ENCODE measurements at places on chromosomes 4 and X.
A peak's percentile ranks its signal among the peaks of the same experiment; 100 is the strongest.

GRCh38 chr4:8652181-8653078 lies 59.9 kb downstream of the CPZ start:
- no peak for DNase-seq

DNA sequence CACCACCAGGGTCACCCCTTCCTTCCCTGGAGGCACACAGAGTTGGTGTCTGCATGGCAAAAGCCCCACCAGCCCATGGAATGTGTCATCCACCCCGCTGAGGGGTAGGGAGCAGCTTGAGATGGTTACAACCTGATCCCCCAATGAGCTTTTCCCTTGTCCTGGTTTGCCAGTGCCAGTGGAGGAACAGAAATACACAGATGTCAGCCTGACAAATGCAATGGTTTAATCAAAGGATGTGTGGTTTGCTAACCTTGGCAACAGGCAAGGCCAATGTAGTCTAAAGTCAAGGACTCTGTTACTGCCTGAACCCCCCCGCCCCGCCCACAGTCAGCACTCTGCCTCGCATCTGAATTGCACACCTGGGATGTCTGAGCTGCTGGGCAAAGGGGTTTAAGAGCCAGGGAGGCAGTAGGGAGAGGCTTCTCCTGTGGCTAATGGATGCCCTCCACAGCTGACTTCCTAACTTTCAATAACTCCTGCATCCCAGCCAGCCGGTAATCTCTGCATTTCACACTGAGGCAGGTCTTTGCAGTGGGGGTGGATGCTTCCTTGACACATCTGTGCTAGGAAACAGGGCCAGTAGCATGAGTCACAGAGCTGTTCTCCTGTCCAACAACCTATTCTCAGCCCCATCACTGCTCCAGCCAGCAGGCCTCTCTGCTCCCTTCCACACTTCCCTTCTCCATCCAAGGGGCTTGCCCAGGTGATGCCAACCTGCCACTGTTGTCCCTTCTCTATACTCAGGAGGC lies 137.5 kb downstream of the AMMECR1 start:
- DNase-seq, result no peak

- DNase-seq, result no peak
Measured at GRCh38 chr4:94690851-94691254, 66.9 kb upstream of the BMPR1B start.

DNA sequence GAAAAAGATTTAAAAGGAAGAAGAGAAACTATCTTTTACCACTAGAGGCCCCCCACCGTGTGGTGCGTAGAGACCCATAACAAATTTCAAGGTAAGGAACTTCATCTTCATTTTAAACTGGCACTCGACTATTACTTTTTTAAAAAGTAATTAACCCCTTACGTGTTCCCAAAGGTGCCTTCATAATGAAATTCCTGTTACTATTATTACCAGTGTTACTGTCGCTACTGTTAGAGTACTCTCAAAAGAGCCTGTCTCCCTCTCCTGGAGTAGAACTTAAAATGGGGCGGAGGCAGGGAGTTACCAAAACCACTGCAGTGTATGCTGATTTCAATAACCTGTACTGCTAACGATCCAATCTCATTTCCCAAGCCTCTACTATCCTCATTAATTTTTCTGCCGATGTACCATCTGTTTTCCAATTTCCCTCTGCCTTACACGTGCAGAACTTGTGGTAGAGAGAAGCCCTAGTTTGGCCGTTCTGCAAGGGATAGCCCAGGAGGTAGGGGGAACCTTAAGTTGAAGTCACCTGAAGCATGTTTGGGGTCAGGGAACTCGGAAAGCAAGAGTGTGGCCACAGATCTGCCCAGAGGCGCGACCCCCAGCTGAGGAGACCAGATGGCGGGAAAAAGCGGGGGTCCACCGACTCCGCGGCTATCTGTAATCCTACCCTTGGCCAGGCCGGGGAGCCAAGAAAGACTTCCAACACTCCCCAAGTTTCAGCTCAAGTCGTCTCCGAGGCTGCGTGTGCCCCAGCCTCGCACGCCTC lies 720 bp upstream of the STK26 start:
- no peak for DNase-seq

DNA sequence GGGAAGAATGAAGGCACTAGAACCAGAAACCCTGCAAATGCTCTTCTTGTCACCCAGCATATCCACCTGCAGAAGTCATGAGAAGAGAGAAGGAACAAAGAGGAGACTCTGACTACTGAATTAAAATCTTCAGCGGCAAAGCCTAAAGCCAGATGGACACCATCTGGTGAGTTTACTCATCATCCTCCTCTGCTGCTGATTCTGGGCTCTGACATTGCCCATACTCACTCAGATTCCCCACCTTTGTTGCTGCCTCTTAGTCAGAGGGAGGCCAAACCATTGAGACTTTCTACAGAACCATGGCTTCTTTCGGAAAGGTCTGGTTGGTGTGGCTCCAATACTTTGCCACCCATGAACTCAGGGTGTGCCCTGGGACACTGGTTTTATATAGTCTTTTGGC lies 181.7 kb downstream of the AR start:
- DNase-seq, result no peak

- no peak for DNase-seq
Measured at GRCh38 chrX:98956014-98956413, 1454.1 kb downstream of the PCDH19 start.

- no peak for DNase-seq
Measured at GRCh38 chr4:13599159-13599558, 28.4 kb downstream of the BOD1L1 start.

DNA sequence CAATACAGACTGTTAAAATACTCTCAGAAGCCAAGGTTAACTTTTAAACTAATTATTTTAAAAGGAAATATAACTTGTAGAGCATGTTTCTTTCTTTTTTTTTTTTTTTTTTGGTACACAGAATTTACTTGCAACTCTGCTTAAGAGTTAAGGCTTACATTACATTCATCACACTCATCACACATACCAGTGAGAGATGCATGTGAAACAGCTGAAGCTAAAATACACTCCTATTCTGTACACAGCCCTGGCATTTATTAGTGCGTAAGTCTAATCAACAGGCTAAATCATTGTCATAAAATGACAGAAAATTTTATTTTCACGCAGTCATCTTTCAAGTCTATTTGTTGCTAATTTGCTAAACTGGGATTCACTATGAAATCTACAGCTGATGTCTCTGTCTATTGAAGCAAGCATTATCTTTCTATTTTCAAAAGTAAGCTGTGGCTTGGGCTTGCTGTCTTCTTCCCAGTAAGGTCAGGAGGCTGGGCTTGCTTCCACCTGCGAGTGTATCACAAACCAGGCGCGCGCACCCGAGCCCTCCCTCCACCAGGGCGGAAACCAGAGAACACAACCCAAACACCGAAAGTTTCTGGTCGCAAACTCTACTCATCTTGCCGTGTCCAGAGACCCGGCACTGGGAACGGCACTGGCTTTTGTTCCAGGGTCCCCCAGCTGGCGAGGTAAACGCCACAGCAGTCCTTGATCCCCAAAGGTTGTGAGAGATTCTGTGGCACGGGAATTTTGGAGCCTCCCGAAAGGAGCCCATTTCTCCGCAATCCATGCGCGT lies 3.9 kb downstream of the MAML3 start:
- DNase-seq, result peak; percentile 55

GRCh38 chr4:151865312-151865711 lies 104.5 kb upstream of the GATB start:
- DNase-seq, result peak; percentile 81

GRCh38 chrX:13750204-13750603 lies 15.7 kb downstream of the OFD1 start:
- no peak for DNase-seq

DNA sequence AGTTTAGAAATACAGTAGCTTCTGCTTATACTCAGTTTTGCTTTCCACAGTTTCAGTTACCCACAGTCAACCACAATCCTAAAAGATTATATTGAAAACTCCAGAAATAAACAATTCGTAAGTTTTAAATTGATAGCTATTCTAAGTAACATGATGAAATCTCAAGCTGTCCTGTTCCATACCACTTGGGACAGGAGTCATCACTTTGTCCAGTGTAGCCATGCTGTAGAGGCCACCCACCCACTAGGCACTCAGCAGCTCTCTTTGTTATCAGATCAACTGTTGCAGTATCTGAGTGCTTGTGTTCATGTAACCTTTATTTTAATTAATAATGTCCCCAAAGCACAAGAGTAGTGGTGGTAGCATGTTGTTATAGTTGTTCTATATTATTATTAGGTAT lies 117.5 kb upstream of the IQCM start:
- no peak for DNase-seq

DNA sequence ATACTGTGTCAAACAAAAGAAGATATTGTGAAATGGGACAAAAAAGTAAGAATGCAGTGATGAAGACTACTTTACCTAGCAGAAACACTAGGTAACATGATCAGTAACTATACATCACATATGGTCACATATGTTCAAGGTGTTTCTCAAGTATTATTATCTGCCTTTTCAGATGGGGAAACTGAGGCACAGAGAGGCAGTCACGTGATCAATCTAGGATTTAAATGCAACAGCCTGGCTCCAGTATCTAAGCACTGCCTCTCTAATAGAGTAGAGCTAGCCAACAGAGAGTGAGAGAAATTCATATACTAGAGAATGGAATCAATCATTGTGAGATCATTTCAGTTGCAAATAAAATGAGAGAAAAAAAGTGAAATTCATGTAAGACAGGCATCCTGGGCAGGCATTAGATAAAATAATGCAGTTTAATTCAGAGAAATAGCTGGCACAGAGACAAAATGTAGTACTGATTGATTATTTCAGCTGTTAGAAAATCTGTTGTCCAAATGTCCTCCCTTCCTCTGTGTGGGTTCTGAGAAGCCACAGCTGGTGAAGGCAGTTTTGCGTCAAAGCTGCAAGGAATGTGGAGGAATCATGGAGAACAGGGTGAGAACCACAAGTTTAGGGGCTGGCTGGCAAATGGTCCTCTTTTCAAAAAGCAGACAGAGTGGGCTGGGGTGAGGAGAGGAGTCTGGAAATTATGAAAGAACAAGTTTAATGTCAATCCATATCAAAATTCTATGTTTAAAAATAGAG lies 26.0 kb downstream of the SMIM43 start:
- DNase-seq, result no peak

DNA sequence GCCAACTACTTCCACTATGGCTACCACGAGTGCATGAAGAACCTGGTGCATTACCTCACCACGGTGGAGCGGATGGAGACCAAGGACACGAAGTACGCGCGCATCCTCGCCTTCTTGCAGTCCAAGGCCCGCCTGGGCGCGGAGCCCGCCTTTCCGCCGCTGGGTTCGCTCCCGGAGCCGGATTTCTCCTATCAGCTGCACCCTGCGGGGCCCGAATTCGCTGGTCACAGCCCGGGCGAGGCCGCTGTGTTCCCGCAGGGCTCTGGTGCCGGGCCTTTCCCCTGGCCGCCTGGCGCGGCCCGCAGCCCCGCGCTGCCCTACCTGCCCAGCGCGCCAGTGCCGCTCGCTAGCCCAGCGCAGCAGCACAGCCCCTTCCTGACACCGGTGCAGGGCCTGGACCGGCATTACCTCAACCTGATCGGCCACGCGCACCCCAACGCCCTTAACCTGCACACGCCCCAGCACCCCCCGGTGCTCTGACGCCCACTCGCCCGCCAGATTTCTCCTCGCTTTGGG lies 2.1 kb downstream of the HELT start:
- no peak for DNase-seq

DNA sequence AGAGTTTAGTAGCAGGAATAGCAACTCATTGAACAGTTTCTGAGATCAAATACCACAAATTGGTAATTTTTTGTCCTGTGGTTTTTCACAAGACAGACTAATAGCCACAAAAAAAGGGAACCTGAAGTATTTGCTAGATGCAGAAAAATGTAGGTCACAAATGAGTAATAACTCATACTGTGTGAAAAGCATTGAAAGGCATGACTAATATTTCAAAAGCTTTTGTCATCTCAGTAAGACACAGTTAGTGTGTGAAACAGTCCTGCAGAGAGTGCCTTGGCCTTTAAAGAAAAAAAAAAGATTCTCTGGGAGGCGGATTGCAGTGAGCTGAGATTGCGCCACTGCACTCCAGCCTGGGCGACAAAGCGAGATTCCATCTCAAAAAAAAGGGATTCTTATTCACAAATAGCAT lies 31.4 kb upstream of the SLC25A31 start:
- no peak for DNase-seq

DNA sequence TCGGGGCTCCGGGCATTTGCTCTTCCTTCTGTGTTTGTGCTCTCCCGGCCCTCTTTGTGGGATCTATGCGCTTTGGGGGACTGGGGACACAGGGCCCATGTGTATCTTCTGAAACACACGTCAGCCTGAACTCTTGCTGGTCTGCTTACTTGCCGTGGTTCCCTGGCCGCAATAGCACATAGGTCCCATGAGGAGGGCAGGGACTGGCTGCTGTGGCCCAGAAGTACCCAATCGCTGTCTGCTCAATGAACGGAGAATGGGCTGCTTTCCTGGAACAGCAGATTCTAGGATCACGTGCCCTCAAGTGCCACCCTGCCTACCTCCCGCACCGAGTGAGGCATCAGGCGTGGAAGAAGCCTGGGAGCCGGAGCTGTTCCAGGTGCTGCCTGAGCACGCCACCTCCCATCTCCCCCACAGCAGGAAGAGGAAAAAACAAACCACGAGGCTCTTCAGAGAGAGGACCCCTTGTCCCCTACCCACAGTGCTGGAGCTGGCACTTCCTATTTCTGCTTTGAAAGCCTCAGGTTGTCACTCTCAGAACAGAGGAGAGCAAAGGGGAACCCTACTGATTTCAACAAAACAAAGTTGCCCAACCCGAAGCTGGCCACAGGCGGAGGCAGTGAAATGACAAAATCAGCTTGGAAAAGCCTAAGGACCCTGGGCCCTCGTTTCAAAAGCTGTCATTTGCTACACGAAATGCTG lies 3.8 kb downstream of the G6PD start:
- peak; percentile 30 for DNase-seq

DNA sequence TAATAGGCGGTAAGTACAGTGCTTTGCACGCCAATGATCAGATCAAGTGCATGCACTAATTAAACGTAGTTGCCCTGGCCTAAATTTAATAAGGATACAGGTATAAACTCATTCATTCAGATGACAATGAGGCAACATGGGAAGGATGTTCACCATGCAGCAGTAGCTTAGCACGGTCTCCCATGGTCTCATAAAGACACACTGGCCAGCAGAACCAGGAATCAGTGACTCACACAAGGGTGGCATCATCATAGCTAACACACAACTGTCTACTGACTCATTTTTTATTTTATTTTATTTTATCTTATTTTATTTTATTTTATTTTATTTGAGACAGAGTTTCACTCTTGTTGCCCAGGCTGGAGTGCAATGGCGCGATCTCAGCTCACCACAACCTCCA lies 42.7 kb downstream of the TMEM156 start:
- DNase-seq, result no peak

DNA sequence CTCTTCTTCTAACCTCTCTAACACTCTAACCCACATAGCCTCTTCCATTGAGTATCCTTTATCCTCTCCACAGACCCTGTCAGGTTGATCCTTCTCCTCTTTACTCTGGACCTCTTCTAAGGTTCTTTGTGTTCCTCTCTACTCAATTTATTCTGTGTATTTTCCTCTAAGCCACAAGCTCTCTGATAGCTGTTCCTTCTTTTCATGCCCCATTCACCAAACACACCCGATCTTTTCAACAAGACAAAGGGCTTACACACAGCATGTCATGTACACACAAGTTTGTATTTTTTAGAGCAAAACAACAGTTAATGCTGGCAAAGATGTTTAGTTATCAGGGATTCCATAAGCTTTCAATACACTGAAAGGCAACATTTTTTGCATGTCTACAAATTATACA lies 1.9 kb downstream of the SPIN2B start:
- DNase-seq, result no peak

GRCh38 chr4:20916106-20916505 lies 215.8 kb downstream of the PACRGL start:
- no peak for DNase-seq
